ENCODE measurements at places on chromosomes 2 and 18.
A peak's percentile ranks its signal among the peaks of the same experiment; 100 is the strongest.

DNA sequence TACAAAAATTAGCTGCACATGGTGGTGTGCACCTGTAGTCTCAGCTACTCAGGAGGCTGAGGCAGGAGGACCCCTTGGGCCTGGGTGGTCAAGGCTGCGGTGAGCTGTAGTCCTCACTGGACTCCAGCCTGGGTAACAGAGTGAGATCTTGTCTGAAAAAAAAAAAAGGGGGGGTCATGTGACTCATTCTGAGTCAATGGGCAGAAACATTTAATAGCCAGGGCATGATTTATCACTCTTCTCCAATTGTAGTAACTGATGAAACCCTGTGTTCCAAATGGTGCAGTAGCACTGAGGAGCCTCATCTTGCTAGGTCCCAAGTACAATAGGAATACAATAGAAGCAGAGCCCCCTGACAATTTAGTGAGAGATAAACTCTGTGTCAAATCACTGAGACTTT is 78.9 kb upstream of the CCDC68 start:
- no peak for DNase-seq

DNA sequence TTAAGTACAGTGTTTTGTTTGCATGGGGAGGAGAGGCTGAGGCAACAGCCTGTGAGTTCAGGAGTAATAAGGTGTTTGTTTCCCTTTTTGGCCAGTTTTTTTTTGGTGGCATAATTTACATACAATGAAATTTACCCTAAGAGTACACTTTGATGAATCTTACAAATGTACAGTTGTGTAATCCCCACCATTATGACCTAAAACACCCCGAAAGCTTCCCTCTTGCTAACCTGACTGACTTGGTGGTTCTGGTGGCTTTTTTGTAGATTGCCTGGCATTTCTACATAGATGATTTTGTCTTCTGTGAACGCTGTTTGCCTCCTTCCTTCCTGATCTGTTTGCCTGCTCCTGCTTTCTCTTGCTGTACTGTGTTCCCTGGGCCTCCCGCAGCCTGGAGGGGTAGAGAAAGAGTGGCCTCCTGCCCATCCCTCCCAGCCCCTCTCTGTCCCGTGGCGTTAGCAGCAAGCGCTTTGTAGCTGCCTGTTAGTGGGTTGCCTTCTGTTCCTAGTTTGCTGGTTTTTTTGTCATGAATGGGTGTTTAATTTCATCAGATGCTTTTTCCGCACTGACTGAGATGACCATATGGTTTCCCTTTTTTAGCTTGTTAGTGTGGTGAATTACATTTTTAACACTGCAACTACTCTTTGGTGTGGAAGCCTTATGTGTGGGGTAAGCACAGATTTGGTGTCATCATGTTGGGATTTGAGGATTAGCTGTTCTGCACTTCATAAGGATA is 32.1 kb downstream of the ASAP2 start:
- DNase-seq: no peak

- peak; percentile 61 for DNase-seq
Observed at GRCh38 chr2:21256006-21256405, 132.2 kb downstream of the TDRD15 start.

- no peak for DNase-seq
Observed at GRCh38 chr2:191703079-191703725, 25.3 kb downstream of the NABP1 start.

DNA sequence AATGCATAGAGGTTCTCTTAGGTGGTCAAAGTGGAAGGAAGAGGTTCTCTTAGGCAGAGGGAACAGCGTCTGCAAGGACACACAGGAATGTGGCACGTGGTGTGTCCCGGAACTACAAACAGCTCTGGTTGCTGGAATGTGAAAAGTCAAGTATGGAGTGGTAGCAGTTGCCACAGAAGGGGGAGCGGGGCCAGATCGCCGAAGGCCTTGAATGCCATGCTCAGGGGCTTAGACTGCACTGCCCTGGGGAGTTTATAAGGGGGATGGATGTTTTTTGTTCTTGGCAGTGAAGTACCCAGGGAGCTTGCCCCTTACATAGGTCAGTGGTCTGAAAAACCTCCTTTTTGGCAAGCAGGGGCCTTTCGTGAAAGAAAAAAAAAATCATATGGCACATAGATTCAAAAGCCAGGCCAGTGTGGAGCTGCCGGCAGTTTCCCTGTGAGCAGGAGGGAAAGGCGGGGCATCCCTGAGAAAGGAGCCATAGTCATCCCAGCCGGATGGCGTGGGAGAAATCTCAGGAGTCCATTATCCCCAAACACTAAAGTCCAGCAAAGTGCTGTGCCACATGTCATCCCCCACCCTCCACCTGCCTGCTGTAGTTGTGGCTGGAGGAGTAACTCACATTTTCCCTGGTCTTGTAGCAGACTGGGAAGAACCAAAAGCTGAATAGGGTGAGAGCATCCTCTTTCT is 45.4 kb downstream of the GORASP2 start:
- DNase-seq: no peak

DNA sequence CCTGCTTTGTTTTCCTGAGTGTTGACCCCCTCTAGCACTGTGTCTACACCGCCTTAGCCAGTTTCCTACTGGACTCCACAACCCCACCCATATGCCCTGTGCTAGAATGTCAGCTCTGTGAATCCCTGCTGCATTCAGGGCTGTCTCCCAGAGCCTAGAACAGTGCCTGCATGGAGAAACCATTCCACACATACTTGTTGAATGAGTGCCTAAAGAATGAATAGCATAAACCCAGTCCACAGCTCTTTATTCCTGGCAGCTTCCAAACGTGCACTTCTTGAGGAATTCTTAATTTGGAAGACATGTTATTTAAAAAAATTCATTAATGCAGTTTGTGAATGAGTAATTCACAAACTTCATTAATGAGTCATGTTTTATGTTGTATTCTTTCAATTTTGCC is 6.5 kb upstream of the NAPG start:
- no peak for DNase-seq

DNA sequence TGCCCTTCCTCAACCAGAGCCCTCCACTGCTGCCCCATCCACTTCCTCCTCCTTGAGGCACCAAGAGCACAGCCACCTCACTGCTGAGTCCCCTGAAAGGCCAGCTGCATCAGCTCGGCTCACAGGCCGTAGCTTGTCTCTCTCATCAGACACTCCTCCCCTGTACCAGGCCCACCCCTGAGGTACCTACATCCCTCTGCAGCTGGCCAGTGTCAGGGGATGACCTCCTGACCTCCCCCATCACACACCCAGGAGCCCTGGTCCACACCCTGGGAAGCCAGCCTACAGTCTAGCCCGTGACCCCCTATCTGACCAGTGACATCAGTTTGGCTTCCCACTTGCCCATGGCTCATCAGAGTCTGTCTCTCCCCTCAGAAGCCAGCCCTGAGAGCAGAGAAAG is 205.6 kb downstream of the TNS1 start:
- DNase-seq: no peak

- no peak for DNase-seq
Observed at GRCh38 chr2:86392873-86393518, 48.2 kb upstream of the KDM3A start.

- no peak for DNase-seq
Observed at GRCh38 chr2:171404261-171404660, 29.5 kb downstream of the METTL8 start.

GRCh38 chr2:240187989-240188590 is 47.6 kb upstream of the OTOS start:
- DNase-seq: no peak

DNA sequence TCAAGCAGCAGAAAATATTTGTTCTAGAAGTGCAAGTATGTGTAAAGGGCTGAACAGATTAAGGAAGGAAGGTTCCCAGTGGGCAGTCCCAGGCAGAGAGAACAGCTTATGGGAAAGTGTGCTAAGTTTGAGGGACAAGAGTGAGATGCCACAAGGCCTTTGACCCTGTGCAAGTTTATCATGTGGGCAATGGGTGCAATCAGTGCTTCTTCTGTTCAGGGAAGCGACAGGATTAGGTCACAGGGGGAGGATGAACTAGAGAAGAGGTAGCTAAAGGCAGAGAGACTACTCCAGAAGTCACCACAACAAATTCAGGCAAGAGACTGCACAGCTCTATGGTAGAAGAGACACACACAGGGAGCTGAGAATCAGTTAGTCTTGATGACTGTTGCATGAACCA is 44.3 kb downstream of the LPIN2 start:
- DNase-seq: no peak

DNA sequence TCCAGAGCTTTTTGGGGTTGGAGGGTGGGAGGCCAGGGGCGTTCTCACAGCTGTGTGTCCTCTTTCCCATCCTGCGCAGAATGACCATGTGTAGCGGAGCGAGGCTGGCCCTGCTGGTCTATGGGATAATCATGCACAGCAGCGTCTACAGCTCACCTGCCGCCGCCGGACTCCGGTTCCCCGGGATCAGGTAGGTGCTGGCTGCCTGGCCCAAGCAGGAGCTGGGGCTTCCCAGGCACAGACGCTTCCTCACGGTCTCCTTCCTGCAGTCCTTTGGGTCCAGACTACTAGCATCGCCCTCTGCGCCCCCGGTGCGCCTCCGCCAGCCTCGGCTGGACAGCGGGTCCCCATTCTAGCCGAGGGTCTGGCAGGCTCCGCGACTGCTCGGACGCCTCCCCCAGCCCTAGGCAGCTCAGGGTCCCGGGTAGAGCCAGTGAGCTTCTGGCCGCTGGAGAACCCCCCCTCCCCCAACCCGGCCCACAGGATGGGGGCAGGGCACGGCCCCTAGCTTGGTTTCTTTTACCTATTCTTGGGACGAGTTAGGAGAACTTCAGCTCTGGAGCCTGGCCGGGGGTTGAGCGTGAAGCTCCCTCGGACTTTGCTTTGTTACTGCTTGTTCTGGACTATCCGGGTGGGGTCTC is 756 bp downstream of the ADCYAP1 start:
- DNase-seq: no peak

All from heart left ventricle (tissue), 16 donors.